NCI-H1105 treated with DMSO at 0.1 percent for 48 hours (cell line): ENCODE measurements at places on chromosomes 1 and 21.

DNA sequence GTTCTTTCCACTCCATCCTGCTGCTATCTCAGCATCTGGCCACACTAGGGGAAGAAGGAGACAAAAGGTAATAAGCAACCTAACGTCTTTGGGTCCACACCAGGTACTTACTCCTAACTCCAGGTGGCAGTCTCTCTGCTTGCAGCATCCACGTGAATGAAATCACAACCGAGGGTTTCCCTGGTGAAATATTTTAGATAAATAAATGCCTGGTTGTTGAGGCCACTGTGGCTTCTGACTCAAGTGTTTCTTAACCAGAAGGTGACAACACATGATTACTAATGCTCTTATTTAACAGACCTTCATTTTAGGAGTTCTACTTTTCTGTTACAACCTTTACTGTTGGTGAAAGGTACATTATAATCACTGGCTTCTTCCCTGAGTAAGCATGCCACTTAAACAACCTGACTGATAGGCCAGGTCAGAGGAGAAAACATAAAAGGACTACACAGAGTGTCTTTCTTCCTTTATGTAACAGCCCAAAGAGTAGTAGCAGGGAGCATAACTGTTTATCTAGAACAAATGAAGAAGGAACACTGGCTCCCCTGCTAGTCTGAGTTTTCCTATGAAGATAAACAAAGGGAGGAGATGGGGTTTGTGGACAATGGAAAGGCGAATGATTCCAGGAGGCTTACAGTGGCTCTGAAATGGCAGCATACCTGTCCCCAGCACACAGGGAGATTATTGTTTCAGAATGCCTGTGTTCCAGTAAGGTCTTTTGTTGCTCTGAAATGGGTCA, 59.9 kb downstream of the SYT6 start:
- DNase-seq: no peak

DNA sequence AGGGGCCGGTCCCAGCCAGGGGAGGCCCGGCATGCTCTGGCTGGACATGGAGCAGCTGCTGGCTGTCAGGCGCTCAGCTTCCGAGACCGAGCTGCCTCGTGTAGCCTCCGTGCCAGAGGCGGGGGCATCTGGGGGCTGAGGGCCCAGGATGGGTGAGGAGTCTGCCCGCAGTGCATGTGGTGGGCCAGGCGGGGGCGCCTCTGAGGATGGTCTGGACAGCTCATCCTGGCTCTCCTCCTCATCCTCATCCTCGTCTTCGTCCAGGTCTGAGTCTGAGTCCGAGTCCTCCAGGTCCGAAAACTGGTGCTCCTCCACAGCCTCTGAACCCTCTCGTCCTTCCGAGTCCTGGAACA, 28.9 kb upstream of the EDN2 start:
- no peak for DNase-seq

DNA sequence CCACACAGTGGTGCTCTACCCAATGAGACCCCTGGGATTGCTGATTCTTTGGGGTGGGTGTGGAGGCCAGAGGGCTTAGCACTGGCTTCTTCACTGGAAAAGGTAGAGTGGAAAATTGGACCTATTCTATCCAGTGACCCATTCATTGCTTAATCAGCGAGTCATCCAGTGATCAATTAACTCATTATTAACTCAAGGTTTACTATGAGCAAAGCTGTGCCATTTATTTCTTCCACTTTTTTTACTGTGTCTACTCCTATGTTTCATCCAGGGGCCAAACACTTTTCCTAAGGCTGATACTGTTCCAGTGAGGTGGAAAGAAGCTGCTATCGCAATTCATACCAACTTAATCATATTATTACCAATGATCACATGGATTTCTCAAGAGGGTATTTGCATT, 363.9 kb downstream of the RPS6KC1 start:
- no peak for DNase-seq

GRCh38 chr1:3611170-3612019, at the start of gene MEGF6:
Gene MEGF6, minus strand, starts transcription at chr1:3611508. Its CDS starts 240 bp downstream, at chr1:3611268.
- DNase-seq: peak; percentile 86

GRCh38 chr1:34130306-34130705, 34.7 kb downstream of the CSMD2 start:
- no peak for DNase-seq

DNA sequence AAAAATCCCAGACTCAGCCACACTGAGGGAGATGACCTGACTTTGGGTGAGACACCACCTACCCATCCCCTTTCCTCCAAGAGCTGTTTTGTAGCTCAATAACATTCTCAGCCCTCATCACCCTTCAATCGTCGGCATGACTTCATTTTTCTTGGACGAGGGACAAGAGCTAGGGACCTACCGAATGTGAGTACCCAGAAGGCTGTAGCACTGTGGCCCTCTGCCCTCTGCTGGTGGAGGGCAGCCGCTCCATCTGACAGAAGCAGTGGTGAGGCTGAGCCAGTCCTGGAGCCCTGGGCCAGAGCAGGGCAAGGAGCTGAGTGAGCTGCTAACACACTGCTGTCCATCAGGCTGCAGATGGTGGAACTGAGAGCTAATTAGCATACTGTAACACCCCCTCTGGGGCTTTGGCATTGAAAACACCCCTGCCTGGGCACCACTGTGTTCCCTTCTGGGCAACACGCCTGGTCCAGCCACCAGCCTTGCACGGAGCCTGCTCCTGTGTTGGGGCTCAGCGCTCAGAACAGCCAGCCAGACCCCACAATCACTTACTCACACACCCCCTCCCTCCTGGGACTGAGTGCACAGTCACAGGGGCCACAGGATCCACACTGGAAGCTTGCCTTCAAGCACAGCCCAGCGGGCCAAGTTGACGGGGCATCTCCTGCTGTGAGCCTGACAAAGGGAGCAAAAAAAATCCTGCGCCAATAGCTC, 18.3 kb upstream of the ALPL start:
- peak; percentile 6 for DNase-seq

GRCh38 chr21:15531986-15532385, 197.8 kb upstream of the USP25 start:
- no peak for DNase-seq

GRCh38 chr1:46001081-46001785, 131.2 kb downstream of the PIK3R3 start:
- DNase-seq: no peak

DNA sequence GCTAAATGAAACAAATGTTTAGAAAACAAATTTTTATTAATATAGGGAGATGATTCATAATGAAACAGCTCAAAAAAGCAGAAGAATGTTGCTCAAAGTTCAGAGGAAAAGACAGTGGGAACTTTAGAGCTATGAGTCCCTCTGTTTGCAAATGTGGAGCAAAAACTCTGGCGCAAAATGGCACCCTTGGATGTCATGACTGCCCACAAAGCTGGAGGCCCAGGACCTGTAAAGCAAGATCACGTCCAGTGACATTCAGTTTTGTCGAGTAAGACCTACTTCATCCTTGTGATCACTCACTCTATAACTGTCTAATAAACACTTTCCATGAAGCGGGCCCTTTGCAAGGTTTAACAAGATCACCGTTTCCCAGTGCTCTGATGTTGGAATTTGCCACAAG, 9.1 kb upstream of the EXO1 start:
- no peak for DNase-seq

DNA sequence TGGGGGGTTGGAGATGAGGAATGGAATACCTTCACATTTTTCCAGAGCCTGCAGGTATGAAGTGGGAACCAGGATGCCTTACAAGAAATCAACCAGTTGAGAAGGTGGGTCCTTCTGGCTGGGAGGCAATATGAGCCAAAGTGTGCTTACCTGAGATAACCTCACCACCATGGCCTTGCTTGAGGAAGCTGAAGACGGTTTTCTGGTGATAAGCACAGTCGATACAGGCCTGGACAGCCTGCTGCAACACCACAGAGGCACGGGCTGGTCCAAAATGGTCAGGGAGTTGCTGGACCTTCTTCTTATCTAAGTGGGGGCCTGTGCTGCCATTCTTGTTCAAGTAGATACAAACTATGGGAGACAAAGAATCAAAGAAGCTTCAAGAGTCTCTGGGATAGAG, 27.0 kb upstream of the SLFNL1 start:
- no peak for DNase-seq
